ENCODE measurements at places on chromosomes 12 and 14. TPM values are rescaled to one million over a fixed set of nuclear protein-coding genes. Genes with fewer than 3 reads are reported as not detected.

VRTN gene
- not detected for total RNA-seq

DNA sequence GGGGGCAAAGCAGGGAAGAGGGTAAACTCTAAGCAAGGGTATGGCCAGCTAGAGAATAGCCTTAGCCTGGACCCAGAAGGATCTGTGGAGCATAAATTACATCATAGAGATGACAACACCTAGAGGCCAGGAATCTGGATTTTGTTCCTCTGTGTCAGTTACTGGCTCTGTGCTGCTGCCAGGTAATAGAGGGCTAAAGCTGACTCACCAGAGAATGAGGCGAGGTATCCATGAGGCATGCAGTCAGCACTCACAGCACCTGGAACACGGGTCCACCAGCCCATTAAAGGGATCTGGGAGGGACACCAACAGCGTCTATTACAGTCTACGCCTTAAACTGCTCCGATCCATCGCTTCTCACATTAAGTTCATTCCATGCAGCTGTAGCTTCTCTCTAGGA is 74.9 kb upstream of the CMKLR1 start:
- no peak for DNase-seq

- no peak for DNase-seq
Measured at GRCh38 chr14:99251721-99252120, 20.3 kb downstream of the BCL11B start.

GRCh38 chr12:71125515-71125914 is 32.3 kb downstream of the TSPAN8 start:
- DNase-seq: no peak

- DNase-seq: peak; percentile 87
Measured at GRCh38 chr12:55926738-55927587, 731 bp downstream of the PYM1 start.

DNA sequence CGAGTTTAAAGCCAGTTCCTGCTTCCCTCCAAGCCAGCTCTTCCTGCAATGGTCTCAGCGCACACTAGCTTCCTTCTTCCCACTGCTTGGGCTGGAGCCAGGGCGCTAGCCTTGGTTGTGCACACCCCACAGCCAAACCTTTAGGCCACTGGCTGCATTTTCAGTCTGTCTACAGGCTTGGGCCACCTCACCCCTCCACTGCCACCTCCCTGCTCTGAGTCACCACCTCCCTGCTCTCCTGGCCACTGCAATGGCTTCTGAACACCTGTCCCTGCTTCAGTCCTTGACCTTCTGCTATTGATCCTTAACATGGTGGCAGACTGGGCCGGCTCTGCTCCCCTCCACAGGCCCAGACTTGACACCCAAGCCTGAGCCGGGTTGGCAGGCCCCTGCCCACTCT is 151.1 kb downstream of the RBM19 start:
- DNase-seq: no peak

- DNase-seq: peak; percentile 75
Measured at GRCh38 chr12:123445388-123446332, 9.2 kb upstream of the RILPL2 start.
